Ammon's horn (tissue), 1 donor: ENCODE measurements at places on chromosomes 2 and 18.

DNA sequence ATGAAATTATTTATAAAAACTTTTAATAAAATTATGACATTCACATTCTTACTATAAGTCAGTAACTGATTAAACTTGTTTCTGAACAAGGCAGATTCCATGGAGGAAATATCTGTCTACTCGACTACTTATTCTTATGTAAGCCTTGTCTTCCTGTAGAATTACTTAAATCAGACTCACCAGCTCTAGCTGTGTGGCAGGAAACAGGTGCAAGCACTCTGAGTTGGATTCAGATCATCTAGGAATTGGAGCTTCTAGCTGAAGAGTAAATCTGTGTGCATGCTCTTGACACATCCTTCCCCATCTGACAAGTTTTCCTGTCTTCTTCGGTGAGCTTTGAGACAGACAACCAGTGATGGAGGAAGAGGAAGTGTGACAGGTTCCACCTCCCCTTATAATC is 284.7 kb downstream of the TRIB2 start:
- DNase-seq = no peak

GRCh38 chr2:213150315-213151097 is 906 bp downstream of the IKZF2 start:
- DNase-seq = peak; percentile 36

GRCh38 chr2:155663265-155663664 is 669.3 kb downstream of the NR4A2 start:
- no peak for DNase-seq

- DNase-seq = no peak
Observed at GRCh38 chr18:69763002-69763401, 184.7 kb downstream of the CD226 start.

- DNase-seq = no peak
Observed at GRCh38 chr2:129766374-129766993, 213.0 kb upstream of the RAB6C start.
